ENCODE measurements at places on chromosomes 5 and 9. TPM values are rescaled to one million over a fixed set of nuclear protein-coding genes. Genes with fewer than 3 reads are reported as not detected.

PCDHB6 gene
- not detected for total RNA-seq

PTGS1 gene
- 0.47 TPM for total RNA-seq

IFNK gene
- total RNA-seq = not detected

DNA sequence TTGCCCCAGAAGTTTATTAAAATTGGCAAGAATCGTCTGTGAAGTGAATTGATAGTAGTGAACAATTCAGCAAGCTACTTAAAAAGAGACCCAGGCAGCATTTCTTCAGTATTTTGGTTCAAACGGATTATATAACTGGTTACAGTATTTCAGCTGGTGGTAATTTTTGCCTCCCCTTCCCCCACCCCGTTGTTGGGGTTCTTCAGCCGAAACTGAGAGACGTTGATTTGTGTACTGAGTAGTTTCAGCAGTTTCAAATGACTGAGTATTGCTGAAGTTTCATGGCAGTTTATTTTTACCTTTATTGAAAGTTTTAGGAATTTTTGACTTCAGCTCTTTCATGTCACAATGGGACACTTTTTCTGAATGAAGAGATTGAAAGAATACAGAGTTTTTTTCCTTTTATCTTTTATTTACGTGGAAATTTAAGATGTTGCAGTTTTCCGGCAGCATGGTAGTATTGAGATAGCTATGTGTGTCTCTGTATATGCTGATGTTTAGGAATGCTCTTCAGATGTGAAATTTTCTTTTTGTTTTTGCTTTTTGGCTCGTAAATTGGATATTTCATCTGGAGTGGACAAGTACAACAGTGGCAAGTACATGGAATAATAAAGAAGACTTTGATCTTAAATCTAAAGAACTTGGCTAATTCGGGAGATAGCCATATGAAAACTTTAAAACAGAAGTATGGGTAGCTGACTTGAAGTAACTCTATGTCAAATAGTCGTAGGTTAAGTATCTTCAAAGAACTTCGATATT lies 1.9 kb downstream of the GPBP1 start:
- DNase-seq = peak; percentile 53

DNA sequence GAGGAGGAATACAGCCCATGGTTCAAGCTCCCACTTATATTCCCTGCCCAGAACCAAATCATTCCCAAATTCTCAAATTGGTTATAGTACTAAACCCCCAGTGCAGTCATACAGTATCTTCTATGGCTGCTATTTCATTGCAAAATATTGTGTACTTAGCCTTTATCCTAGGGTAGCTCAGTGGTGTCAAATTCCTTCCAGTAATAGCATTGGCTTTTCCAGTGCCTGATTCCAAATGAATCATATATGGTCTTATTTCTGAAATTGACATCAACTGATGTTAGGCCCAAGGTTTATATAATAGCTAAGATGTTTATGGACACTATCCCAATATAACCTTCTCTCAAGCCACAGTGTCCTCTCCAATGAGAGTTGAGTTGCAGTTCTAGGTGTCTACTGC lies 256.7 kb downstream of the NDUFS4 start:
- DNase-seq = no peak

GRCh38 chr5:115033861-115034260 lies 135.8 kb downstream of the TRIM36 start:
- DNase-seq = no peak

Measured in activated naive CD8-positive, alpha-beta T cell treated with anti-CD3 and anti-CD28 coated beads for 36 hours (primary cell).